ENCODE measurements at places on chromosomes 11 and 22.
A peak's percentile ranks its signal among the peaks of the same experiment; 100 is the strongest.

DNA sequence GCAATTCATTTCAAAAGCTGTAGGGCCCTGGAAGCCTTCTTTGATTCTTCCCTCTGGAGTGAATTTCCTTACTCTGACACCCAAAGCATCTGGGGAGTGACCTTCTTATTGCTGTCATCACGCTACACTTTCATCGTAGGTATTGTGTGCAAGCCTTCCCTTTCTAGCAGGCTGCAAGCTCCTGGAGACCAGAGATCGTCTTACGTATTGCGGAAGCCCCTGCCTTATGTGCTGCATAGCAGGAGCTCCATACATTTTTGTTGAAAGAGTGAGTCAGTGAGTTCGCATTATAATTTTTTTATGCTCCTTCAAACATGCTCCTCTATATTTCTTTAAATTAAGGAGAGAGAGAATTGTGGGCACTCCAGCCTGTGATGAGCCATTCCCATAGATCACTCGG is 21.2 kb upstream of the TMEM218 start:
- DNase-seq, result peak; percentile 82

- no peak for DNase-seq
Observed at GRCh38 chr22:31943206-31943977, 943 bp upstream of the YWHAH start.

GRCh38 chr11:102368472-102368871 is 21.5 kb downstream of the BIRC2 start:
- no peak for DNase-seq

DNA sequence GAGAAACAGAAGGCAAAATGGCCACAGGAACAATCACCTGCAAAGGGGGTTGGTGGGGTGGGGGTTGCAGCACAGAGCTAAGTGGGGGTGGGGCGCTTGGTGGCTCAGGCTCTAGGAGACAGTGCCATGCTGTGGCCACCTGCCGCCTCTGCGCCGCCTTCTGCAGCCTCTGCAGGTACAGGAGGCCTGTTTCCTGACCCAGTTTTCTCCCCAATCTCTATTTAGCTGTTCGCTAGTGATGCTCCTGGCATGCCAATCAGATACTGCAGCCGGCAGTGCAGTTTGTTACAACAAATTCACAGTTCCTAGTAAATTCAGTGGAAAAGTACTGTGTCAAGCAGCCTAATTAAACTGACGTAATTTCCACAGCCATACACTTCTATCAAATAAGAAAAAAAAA is 106.4 kb downstream of the SERGEF start:
- DNase-seq, result no peak

GRCh38 chr22:29255064-29255621 is 12.6 kb downstream of the RHBDD3 start:
- no peak for DNase-seq

DNA sequence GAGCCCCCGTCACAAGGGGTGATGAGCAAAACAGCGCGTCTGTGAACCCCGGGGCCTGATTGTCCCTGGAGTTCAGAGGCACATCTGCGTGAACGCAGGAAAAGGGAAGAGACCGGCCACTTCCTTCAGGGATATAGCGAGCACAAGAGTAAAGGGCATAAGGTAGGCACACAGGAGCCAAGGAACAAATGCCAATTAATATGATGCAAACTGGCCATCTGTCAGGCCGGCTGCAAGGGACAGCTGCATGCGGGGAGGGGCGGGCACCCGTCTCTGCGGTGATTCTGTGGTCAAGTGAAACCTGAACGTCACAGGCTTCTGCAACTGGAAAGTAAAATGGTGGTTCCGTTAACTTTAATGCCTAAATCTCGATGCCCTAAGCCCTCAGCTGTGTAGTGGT is 64.7 kb downstream of the TRIM29 start:
- no peak for DNase-seq

DNA sequence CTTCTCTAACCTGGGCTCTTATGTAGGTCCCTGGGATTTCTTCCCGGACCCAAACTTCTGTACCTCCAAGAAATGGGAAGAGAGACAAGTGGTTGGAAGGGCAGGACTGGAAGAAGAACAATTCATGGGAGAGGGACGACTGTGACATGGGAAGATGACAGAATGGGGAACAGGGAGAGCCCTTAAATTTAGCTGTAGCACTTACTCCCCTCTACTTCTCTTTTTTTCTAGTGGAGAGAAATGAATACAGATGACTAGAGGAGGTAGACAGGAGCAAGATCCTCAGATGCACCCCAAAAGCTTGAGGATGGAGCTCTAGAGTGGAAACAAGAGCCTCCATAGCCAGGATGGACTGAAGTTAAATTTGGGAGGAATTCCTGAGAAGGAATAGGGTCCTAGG is 2.3 kb downstream of the RHOG start:
- no peak for DNase-seq

DNA sequence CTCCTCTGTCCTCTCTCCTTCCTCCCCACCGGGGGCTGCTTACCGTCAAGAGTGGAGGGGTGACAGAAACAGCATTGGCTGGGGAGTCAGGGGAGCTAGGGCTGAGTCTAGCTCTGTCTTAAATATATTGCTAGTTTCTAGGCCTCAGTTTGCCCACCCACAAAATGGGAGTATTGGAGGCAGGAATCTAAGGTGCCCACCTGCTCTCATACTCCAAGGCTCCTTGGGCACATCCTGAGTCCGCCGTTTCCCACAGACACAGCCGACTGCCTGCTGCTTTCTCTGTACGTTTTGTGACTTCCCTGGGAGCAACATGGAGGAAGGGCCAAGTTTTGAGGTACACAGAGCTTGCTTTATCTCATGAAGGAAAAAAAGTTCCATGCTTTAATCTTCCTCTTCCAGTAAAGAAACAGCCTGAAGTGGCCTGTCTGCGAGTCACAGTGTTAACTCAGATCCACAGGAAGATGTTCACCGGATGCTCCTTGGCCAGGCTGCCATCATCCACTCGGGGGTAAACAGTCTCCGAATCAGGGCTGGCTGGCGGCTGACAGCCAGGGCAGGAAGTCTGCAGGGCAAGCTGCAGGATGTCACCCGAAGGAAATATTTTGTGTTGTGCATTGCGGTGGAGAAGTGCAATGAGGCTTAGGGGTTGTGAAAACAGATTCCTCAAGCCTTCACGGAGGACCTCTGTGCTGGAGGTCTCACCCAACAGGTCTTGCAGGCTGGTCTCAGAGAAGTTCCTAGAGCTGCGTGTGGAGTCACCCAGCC is 11.0 kb upstream of the CERK start:
- peak; percentile 40 for DNase-seq

DNA sequence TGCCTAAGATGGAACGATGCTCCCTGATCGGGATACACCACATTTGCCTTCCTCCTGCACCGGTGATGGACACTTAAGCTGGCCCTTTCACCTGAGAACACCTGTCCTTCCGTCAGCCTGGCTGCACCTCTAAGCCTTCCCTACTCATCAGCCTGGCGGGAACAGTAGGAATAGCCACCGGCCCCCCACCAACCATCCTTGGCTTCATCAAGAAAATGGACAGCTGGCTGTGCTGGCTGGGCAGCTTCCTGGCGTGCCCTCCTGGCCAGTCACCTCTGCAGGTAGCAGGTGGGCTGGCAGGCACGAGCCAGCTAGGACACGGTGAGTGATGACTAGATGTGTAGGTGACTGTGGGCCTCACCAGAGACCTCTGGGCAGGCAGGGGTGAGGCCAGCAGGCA is 142.8 kb downstream of the CTTN start:
- DNase-seq, result no peak
